Activated CD4-positive, CD25-positive, alpha-beta regulatory T cell (primary cell): ENCODE measurements at places on chromosomes 1 and 21.

GRCh38 chr1:163106364-163106987 is 37.3 kb downstream of the RGS4 start:
- DNase-seq: no peak

- DNase-seq: no peak
Observed at GRCh38 chr21:34923202-34923601, 125.9 kb downstream of the RUNX1 start.

- DNase-seq: no peak
Observed at GRCh38 chr1:5951846-5952410, 40.3 kb downstream of the NPHP4 start.

GRCh38 chr1:115224636-115225035 is 113.4 kb downstream of the NGF start:
- no peak for DNase-seq

DNA sequence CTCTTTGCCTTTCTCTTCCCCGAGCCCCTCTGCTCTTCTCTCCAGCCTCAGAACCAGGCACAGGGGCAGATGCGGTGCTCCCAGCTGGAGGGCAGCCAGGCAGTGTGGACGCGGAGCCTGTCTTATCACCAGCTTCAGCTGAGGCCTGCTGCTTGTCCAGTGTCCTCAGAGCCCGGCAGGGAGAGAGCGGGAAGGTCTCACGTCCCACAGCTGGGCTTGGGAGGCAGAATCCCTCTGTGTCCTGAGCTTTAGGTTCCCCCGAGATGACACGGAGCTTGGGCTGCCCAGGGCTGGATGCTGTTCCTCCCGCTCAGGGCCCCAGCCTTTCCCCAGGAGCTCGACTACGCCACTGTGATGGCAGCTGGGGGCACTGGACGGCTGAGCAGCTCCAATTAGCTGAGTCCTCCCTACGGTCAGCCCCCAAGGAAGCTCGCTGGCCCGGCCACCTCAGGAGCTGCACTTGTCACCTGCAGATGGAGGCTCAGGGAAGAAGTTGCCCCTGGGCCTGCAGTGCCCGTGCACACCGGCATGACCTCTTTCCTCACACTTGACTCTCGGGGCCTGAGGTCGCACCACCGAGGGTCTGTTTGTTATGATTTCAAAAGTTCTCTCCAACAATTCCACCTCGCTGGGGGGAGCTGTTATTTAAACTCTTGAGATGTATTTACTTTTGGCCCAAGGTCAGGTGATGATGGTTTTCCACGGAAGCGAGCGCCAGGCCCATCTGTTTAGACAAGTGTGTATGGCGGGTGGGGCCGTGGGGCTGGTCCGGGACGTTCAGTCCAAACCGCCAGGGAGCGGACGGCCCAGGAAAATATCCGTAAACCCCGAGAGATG is 127.3 kb downstream of the SIK1 start:
- no peak for DNase-seq

DNA sequence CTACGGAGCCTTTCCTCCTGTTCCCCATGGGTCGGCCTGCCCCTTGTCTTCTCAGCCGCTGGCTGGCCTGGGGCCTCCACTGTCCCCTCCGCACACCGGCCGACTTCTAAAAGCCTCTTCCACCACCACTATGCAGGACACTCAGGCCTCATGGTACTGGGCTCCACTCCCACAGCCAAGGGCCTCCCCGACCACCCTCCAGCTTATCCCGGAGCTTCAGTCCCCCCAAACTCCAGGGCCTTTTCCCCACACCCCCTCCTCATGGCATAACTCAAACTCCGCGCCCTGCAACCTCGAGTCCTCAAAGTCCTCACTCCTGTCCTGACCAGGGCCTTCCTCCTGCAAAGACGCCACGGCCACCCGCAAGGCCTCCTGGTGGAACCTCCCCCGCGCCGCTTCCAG is 2.0 kb downstream of the LRRC41 start:
- DNase-seq: no peak

GRCh38 chr1:247330548-247331171 is 1.0 kb downstream of the ZNF496 start:
- no peak for DNase-seq

DNA sequence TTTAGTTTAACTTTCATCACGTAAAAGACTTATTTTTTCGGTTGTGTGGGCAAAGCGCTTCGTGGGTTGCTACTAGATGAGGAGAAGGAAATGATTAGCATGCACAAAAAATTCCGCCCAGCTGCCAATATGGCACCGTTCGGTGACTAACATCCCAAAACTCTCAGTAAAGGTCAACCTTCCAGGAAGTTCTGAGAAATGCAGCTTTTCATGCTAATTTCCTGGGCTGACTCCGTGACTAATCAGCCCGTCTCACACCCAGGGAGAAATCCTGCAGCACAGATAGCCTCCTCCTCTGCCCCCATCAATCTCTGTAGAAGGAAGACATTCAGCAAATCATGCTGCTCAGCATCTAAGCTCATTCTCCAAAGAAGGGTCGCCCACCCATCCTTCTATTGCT is 34.1 kb downstream of the TMCO4 start:
- no peak for DNase-seq

- DNase-seq: no peak
Observed at GRCh38 chr1:222989443-222989842, 153.6 kb downstream of the TLR5 start.

DNA sequence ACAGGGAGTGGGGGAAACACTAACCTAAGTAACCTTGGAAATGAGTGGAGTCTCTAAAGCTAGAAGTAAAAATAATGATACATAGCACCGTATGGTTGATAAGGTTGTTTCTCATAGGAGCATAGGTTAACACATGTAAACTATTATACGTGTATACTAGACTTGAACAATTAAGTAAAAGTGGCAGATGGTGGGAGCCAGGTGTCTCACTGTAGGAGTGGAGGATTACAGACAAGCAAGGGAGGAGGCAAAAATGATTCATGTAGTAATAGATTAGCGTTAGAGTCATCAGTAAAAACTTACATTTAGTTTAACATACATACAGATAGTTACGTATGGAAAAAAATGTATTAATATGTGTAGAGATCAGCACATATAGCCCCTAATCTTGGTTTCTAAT is 138.4 kb upstream of the DSCAM start:
- DNase-seq: no peak

DNA sequence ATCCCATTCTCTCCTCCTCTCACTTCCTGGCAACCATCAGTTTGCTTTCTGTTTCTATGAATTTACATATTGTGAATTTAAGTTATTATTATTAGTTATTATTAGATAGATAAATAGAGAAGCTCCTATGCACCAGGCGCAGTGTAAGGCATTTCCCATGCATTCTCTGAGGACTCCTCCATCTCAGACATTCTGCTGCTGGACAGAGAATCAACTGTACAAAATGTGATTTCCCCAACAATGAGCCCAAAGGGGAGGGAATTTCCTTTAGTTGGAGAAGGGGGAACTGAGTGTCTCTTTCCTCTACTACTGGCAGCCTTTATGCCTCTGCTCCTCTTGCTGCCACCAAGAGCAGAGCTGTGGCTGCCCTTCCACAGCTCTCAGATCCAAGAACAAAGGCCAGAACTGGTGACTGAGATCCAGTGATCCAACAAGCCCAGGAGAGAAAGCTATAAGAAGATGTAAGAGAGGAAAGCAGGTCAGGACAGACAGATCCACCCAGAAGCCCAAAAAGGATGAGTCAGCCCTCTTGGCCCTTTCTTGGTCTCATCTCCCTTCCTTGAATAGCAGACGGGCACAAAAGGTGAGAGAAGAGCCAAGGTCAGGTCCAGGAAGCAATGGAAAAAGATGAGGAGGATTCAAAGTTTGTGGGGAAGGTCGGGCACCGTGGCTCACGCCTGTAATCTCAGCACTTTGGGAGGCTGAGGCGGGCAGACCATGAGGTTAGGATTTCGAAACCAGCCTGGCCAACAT is 3.5 kb upstream of the IVL start:
- DNase-seq: no peak

DNA sequence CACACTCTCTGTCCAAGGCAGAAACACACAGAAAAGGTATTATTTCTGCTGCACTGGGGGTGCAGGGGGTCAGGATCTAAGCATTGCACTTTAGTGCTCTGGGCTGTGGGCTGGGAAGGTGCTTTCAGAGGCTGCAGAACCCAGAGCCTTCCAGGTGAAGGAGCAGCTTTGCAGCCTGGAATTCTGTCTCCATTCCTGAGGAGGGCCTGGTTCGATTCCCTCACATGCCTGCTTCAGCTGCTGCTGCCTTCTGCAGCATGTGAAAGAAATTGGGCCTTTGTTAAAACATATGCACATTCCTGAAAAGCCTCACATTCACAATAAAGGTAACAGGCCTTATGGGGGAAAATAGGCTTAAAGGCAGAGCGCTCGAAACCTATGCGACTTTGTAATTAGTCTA is 35.9 kb downstream of the VTCN1 start:
- DNase-seq: no peak

DNA sequence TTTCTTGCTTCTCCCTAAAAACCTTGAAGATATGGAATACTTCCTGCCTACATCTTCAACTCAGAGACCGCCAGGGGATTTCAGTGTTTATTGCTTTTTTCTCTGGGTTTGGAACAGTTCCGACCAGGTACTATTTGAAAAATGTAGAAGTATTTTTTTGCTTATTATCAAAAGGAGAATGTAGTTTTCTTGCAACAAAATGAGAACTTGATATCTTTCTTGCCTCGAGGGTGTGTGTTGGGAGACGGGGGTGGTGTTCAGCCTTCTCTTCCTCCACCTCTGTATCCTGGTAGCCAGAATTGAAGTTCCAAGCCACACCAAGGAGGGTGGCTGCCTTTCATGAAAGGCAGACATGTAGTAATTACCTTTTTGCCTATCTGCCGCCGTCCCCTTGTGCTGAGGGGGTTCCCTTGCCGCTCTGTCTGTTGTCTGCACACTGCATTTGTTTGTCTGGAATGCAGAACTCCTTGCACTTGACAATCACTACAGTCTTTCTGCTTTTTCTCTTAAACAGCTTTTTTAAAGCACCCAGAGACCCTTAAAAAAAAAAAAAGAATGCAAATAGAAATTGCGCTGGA is 212.1 kb downstream of the PBX1 start:
- DNase-seq: no peak

DNA sequence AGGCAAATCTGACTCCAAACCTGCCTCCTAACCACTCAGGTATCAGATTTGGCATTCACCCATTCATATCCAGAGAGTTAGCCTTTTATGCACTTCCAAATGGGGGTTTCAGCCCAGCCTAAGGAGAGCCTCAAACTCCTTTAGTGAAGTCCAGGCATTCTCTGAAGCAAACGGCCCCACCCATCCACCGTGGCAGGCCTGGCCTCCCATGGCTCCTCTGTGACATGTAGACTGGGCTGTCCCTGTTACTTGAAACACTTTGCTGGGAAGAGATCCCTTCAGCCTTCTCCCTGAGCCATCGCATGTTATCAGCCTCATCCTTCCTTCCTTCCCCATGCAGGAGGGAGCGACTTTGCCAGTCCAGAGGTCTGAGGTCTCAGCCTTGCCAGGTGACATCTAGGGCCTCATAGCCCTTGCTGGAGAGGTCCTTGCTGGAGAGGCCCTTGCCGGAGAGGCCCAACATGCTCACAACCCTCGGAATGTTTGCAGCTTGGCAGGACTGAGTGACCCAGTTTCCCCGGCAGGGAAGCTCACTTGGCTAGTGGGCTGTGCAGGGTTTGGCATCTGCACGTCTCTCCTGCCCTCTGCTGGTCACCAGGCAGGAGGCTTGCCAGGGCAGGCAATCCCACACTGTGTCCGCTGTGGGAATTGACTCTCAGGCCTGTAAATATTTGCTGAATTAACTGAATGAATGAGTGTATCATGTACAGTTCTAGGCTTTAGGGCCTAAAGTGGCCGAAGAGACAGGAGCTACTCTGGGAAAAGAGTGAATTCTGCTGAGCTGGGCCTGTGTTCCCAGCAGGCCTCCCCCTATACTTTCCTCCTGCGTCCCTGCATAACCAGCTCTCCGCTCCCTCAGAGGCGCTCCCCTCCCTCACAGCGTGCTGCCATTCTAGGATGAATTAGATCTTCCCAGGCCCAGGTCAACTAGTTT is 26.7 kb upstream of the RBM15 start:
- DNase-seq: peak; percentile 60

GRCh38 chr1:193540511-193540910 is 354.1 kb upstream of the B3GALT2 start:
- DNase-seq: no peak

- no peak for DNase-seq
Observed at GRCh38 chr1:119330466-119331189, 38.0 kb upstream of the HAO2 start.

DNA sequence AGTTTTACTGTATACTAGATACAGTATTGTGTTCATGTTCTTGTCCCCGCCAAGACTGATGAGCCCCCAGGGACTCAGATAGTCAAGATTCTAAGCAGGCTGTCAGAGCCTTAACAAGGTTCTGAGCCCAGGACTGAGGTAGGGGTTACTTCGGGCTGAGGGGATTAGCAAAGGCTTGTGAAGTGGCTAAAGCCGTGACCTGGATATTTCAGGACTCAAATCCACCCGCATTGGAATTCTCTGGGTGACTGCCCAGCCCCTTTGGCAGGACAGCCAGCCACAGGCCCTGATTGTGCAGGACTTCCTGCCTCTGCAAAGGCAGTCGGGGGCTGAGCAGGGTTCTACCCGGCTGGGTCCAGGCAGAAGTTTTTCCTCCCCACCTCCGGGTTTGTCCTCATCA is at the start of gene PLA2G5:
PLA2G5 (plus strand) TSS at position 321 of the 400 bp plus-strand sequence. CDS start 14,637 bp downstream, outside the sequence.
- no peak for DNase-seq

DNA sequence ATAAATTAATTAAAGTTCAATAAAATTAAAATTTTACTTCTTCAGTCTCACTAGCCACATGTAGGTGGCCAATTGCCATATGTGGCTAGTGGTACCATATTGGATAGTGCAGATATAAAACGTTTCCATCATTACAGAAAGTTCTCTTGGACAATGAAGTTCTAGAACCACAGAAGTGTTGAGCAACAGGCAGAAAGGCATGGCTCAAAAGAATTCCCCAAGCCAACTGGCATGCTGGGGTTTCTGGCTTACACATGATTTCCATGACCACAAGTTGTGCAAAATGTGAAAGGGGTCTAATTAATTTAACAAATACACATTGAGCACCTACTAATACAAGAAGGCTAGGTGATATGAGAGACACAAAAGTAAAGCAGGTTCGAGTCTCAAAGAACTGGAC is 72.2 kb upstream of the CDC42BPA start:
- DNase-seq: no peak

- no peak for DNase-seq
Observed at GRCh38 chr1:162943622-162944021, 82.6 kb upstream of the CCDC190 start.

DNA sequence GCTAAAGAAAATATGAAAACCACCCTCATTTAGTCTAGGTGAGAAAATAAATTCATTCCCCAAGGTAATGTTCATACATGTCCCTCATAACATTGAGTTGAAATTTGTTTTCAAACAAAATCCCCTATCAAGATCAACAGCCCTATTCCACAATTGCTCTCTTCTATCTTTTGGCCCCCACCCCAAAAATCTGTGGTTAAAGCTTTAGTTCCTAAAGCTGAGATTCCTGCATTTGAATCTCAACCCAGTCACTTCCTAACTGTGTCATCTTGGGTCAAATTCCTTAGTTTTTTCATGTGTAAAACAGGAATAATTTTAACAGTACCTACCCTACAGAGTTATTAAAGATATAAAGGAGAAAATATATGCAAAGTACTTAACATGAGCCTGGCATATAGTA is 22.0 kb downstream of the KIAA0319L start:
- no peak for DNase-seq

DNA sequence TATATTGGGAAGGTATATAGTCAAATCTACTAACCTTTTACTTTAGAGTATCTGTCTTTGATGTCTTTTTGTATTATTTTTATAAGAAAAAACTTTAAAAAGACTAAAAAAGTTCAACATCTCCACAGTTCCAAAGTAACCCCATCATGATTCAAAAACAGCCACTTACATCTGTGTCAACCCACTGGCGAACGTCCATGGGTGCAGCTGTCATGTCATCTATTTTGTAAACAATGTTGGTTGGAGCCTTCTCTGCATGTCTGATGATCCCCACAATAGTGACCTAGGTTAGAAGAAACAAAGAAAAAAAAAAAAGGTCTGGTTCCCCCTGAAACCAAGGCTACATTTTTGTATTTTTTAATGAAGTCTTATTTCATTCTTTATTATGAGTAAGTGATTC is 28.0 kb upstream of the SMPDL3B start:
- DNase-seq: no peak
